GM18507 (cell line): ENCODE measurements at places on chromosomes 5 and 9.
A peak's percentile ranks its signal among the peaks of the same experiment; 100 is the strongest.

- DNase-seq = no peak
These were observed 27.1 kb upstream of the TENT2 start for GRCh38 chr5:79585116-79585515.

DNA sequence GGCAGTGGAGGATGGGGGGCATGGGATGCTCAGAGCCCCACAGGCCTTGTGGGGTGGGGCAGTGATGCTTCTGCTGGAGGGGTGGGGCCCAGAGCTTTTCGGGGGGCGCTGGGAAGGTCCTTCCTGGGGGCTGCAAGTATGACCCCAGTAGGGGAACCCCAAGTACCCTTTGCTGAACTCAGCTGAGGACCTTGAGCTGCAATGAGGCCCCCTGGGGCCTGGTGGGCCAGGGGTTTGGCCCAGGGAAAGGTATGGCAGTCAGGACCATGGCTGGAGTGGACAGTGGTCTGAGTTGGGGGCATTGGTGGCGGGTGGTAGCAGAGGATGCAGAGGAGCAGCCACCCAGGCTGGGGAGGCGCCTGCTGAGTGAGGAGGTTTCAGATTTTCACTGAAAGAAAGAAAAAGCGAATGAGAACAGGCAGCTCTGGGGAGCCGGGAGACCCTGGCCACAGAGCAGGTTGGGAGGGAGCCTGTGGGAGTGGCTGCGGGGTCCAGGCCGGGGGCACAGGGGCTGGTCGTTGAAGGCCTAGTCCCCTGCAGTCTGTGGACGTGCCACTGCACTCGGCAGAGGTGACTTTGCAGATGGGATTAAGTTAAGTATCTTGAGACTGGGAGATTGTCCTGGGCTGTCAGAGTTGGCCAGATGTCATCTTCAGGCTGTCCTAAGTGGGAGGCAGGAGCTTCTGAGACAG, 19.2 kb downstream of the WNK2 start:
- DNase-seq = no peak

- no peak for DNase-seq
These were observed 23.8 kb downstream of the NEURL1B start for GRCh38 chr5:172664681-172665541.

- DNase-seq = no peak
These were observed 72.5 kb upstream of the DAB2 start for GRCh38 chr5:39497322-39497721.

DNA sequence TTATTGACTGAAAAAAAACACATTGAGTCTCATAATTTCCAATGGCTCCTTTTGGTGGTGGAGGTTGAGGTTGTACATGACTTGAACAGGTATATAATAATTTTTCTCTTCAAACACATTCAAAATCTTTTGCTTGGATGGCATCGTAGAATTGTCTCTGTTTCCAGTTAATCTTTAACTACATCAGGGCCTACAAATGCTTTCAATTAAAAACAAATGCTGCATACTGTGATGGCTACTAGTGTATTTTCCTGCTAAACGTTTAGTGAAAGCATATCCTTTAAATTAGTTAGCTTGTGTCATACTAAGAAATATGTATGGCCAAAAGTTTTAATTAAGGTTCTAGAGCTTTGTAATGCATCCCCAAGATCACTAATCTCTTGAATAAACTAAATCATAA, 313.8 kb downstream of the SLF1 start:
- no peak for DNase-seq

DNA sequence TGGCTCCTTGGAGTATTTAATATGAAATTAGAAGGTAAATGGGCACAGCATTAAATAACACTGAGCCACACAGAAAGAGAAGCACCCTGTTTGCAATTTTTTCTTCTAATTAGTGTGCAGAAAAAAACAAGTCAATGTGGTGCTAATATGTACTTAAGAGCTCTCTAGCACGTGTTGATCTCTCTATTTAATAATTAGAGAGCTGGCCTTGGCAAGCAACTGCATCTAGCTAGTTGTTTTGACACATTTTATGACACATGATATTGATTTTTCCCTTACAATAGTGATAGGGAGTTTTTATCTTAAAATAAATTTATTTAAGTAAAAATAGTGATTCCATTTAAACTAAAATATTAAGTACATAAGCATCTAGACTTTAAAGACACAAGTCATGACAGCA, 54.5 kb upstream of the NUDT12 start:
- DNase-seq = no peak

- DNase-seq = no peak
These were observed 153.7 kb downstream of the SPOCK1 start for GRCh38 chr5:137345396-137345795.

- no peak for DNase-seq
These were observed 124.5 kb upstream of the SMIM23 start for GRCh38 chr5:171661143-171661542.

GRCh38 chr9:134738869-134739659, 97.5 kb downstream of the COL5A1 start:
- peak; percentile 15 for DNase-seq

GRCh38 chr9:9924376-9924775, 688.4 kb downstream of the PTPRD start:
- no peak for DNase-seq

- no peak for DNase-seq
These were observed 190.9 kb downstream of the FSTL4 start for GRCh38 chr5:133421394-133421793.

DNA sequence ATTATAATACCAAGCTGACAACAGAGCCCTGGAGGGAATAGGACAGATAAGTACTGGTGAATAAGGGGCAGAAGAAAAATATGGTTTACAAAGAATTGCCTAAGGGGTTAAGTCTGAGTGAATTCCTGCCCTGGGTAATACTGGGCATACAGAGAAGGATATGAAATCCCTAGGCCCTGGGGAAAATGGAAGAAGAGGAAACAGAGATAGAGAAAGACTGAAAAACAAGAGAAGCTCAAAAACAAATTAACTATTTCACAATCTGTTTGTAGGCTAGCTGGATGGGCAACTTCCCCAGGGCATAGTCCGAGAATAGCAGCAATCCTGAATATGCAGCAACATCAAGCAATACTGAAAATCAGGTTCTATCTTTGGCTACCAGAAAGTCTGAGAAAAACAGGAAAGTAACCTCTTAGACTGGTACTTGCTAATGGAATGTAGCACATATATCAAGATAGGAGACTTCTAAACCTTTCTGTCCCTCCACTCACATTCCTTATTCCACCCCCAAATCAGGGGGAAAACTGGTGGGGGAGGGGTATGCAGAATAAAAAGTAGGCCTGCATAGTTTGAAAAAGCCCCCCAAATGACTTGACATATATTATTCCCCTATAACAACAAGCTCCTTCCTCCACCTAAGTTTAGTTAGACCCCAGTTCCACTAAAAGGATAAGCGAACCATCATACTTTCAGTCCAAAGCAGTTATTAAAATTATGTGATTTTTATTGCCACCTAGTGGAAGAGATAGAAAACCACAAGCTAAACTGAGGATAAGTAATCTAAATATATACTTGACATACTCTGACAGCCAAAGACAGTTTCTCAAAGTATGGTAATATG, 20.6 kb downstream of the SLC38A9 start:
- DNase-seq = no peak

- no peak for DNase-seq
These were observed 190.4 kb downstream of the EPB41L4A start for GRCh38 chr5:112228667-112229066.

DNA sequence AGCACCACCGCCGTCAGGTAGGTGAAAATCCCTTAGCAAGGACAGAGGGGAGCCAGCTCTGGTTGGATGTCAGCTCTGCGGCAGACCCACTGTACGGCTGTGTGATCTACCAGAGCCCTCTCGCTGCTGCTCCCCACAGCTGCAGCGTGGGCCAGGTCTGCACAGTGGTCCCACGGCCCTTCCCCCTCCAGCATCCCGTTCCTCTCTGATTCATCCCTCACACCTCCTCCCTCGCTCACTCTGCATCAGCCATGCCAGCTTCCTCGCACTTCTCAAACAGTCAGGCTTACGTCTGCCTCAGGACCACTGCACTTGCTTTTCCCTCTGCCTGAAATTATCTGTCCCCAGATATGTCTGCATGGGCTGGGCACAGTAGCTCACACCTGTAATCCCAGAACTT, 26.6 kb upstream of the CFAP157 start:
- DNase-seq = no peak

DNA sequence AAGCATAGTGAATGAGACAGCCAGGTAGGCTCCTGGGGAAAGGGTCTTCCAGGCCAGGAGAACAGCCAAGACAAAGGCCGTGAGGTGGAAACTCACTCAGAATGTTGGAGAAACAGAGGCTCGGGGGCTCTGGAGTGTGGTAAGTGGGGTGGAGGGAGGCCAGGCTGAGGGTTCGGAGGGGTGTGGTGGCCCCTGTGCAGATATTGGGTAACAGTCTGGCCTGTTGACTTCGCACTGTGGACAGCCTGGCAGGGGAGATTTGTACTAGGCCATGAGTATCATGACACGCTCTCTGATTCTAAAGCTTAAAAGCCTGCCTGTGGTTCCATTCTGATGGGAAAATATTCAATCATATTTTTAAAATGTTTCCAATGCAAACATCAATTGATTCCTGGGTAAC, 239.3 kb downstream of the GADD45G start:
- no peak for DNase-seq

DNA sequence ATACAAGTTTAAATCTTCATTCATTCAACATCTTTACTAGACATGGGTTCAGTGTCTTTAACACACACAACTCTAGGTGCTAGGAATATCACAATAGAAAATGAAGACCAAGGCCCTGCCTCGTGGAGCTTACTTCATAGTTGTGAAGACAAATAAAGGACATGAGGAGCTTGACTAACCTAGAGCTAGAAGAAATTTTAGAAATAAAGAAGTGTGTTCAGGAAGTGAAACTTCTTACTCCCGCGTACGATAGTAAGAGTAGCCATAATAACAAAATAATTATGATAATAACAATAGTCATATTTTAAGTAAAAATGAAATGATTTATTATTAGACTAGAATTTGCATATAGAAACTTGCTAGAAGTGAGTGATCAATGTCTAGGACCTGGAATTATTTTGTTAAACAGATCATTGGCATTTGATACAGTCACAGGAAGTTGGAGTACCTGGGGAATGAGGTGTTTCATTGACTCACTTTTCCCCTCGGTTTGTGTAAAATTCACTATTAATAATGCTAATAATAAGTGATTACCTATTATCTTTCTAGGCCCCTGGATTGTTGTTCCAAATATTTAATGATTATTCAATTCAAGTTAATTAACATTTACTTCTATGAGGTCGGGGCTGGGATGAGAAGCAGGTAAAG, 331.3 kb downstream of the NSG2 start:
- no peak for DNase-seq

DNA sequence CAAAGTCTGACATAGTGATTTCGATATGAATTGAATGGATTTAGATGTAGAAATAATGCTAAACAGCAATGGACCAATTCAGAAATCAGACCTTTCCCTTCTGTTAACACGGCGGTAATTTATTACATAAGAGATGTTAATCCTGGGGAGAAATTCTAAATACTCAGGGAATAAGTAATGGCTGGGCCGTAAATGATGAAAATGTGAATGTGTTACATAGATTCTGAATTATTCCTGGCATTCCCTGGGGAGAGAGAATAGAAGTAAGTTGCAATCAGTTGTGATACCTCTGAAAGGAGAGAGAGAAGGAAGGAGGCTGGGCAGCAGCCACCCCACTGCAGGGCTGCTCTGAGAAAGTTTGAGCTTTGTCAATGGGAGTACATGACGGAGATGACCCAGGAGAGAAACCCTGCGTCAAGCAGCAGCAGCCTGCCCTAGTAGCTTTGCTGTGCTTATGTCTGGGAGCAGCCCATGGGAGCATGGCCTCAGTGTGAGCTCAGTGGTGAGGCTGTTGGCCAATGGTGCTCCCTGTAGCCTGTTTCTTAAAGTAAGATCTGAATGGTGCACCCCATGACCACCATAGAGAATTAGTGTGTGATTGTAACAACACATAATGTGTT, 420.1 kb downstream of the MTRR start:
- DNase-seq = no peak

- DNase-seq = no peak
These were observed 146.0 kb upstream of the NMUR2 start for GRCh38 chr5:152551061-152551460.

GRCh38 chr5:64165500-64166200, at the start of gene RNF180:
TSS of gene RNF180 (plus strand) at chr5:64165843. CDS start at chr5:64200808, 34,965 bp downstream.
- DNase-seq = no peak

DNA sequence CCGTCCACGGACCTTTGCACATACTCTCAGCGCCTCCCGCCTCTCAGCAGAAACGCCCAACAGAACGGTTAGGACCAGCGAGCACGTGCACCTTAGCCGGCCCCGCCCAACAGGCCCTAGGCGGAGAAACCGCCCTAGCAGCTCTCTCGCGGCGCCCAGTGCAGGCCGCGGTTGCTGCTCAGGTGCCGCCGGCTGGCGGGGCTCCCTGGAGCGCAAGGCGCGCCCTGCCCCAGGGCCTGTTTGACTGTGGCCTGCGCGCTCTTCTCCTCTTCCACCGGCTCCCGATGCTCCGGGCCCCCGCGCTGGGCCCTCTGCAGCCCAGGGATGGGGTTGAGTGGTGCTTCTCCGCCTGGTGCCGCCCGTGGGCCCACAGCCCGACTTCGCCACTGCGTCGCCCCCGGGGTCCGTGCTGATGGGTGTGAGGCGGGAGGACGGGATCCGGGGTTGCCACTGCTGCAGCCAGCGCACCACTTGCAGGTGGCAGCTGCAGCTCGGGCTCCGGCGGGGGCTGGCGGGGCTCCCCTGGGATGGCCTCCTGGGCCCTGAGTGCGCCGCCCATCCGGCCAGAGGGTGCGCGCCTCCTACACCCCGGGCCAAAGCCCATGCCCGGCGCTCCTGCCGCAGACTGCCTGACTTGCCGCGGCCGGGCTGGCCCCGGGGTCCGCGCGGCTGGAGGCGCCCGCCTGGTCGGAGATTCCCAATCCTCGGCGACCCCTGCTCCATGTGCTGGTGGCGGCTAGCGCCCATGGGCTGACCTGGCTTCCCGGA, 1889.4 kb upstream of the CDH9 start:
- DNase-seq = no peak

- no peak for DNase-seq
These were observed 126.1 kb upstream of the NFIB start for GRCh38 chr9:14440062-14440461.

DNA sequence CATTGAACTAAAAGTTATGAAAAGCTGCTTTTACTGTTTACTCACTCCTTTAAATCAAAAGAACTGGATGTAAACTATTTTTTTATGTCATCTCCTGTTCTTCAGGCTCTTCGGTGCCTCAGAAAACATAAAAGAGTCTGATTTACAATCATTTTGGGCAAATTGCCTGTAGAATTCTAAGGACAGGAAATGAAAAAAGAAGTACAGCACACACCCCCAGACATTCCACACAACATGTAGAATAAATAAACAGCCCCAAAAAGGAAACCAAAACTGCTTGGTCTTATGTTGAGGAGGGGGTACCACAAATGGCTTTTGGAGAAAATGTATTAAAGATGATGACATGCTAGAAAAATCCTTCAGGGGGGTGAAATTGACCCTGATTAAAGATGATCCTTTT, 57.2 kb downstream of the ITGA1 start:
- no peak for DNase-seq

GRCh38 chr5:55538661-55539060, 3.9 kb upstream of the PLPP1 start:
- no peak for DNase-seq

GRCh38 chr9:20903212-20903611, 128.2 kb downstream of the HACD4 start:
- no peak for DNase-seq

- DNase-seq = no peak
These were observed 76.7 kb upstream of the IL6ST start for GRCh38 chr5:56071470-56071869.

GRCh38 chr5:133897431-133897830, 71.0 kb downstream of the C5orf15 start:
- no peak for DNase-seq

- no peak for DNase-seq
These were observed 639 bp downstream of the INVS start for GRCh38 chr9:100099722-100100042.
